ENCODE measurements at places on chromosomes 5 and 9. TPM values are rescaled to one million over a fixed set of nuclear protein-coding genes. Genes with fewer than 3 reads are reported as not detected.

AGXT2 gene
- not detected for total RNA-seq

EPB41L4B gene
- 7.8 TPM for total RNA-seq

DPP7 gene
- total RNA-seq, result 48.5 TPM

HACD4 gene
- 0.72 TPM for total RNA-seq

PCDHGB4 gene
- 16.1 TPM for total RNA-seq

SLC6A19 gene
- 2.6 TPM for total RNA-seq

INSL6 gene
- total RNA-seq, result not detected

GOLM1 gene
- 112 TPM for total RNA-seq

QRFP gene
- total RNA-seq, result not detected

FGD3 gene
- 12.0 TPM for total RNA-seq

WNT8A gene
- not detected for total RNA-seq

OR1J2 gene
- total RNA-seq, result not detected

OR1Q1 gene
- total RNA-seq, result not detected

CHD1 gene
- total RNA-seq, result 62.7 TPM

SOHLH1 gene
- not detected for total RNA-seq

PHYHD1 gene
- 19.9 TPM for total RNA-seq

NXNL2 gene
- total RNA-seq, result 0.31 TPM
